ENCODE measurements at places on chromosomes 12 and 14.

DNA sequence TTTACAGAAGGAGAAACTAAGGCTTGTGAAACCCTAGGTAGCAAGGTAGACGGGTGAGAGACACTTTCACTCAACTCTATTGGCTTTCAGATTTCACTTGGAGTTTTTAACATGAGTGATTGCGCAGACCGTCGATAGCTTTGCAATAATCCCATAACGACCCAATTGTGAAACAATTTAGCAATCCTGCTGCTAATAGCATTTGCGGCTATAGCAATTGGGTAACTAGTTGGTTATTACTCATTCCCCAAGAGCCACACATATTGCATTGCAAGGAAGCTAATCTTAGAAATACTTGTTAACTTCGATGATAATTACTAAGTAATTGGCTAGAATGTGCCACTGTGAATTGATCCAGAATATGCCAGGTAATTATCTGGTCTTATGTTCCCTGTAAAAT lies 159.9 kb upstream of the NOS1 start:
- DNase-seq, result no peak

DNA sequence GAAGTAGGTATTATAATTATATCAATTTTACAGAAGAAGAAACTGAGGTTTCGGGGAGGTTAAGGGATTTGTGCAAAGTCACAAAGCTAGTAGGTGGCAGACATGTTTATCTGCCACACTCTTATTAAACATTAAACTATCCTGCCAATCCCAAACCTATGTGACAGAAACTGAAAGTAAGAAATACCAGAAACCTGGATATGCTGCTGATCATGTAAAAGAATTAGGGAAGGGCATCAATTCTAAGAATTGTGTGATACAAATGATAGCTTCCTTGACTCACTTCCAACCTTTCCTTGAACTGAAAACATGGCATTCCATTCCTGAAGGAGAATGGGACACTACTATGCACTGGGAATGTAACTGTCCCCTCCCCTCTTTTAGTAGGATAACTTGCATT lies 16.9 kb downstream of the TAOK3 start:
- DNase-seq, result no peak

GRCh38 chr14:72057701-72058285 lies 125.6 kb downstream of the RGS6 start:
- DNase-seq, result no peak

- no peak for DNase-seq
These were observed 189.2 kb downstream of the LRIG3 start for GRCh38 chr12:58731096-58731495.

DNA sequence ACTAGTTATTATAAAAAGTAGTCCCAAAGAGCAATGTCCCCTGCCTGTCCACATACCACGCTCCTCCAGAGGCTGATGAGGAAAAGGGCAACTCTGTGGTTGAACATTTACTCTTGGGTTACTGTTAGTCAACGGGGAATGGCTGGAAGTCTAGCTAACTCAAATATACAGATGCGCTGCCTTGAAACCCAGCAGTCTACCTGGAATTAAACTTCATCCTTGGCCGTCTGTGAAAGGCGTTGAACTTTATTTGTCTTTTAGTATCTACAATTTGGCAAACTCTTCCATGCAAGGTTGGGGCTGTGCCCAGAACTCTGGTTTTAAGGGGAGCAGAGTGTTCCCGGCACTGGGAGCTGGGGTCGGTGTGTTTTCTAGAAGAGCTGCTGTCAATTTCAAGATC lies 3.9 kb upstream of the MEG3 start:
- no peak for DNase-seq

DNA sequence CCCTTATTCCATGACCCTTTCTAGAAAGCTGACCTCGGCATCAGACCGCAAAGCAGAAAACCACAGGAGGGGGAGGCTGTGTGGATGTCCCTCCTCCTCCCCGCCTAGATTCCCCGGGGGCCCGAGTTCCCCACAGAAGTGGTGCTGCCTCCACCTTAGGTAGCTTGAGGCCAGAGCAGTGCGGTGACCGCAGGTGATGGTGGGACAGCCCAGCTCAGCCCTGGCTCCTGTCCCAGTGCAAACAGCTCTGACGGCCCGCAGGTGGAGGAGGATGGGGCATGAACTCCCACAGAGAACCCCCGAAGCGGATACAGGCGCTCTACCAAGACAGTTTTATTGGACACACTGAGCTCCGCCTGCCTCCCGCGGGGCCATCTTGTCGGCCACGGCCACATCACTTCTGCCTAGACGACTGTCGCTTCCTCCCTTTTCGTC lies 19.5 kb downstream of the ARL6IP4 start:
- no peak for DNase-seq

DNA sequence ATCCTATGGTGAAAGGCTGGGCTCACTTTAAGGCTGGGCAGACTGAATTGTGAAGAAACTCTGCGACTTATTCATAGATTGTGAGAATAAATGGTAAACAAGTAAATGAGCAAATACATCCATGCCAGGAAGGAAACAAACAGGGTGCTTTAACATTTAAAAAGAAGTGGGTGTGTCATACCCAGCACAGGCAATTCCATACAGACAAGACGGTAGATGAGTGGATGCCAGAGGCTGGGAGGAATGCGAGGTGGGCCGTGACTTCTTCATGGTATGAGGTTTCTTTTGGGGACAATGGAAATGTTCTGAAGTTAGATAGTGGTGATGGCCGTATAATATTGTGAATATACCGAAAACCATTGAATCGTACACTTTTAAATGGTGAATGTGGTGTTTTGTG lies 49.8 kb upstream of the CDKN3 start:
- no peak for DNase-seq

DNA sequence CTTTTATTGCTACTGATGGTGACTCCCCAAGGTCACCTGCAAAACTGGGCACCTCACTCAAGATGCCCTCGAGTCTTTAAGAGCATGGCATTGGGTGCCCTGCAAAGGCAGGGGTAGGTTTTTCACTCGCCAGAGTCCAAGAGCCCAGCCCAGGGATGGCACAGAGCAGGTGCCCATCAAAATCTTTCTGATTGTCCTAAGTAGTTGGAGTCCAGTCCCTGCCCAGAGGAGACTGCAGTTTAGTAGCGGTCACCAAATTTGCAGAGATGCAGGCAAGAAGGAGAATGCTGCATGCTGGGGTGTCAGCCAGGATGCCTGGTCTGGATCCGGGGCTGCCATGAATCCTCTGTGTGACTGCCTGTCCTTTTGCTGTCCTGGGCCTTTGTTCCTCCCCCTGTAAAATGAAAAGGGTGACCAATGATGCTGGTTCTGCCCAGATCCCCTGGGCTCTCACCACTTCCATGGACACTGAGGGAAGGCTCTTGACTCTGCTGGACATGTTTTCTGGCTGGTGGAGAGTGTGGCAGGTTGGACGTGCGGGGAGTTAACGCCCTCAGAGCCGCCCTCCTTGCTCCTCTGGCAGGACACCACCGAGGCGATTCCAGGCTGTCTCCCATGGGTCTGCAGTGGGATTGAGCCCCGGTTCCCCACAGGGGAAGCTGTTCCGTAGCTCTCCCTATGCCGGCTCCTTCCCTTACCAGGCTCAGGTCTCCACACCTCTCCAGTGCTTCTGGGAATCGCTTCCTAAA lies 41.3 kb downstream of the DLK1 start:
- DNase-seq, result no peak

DNA sequence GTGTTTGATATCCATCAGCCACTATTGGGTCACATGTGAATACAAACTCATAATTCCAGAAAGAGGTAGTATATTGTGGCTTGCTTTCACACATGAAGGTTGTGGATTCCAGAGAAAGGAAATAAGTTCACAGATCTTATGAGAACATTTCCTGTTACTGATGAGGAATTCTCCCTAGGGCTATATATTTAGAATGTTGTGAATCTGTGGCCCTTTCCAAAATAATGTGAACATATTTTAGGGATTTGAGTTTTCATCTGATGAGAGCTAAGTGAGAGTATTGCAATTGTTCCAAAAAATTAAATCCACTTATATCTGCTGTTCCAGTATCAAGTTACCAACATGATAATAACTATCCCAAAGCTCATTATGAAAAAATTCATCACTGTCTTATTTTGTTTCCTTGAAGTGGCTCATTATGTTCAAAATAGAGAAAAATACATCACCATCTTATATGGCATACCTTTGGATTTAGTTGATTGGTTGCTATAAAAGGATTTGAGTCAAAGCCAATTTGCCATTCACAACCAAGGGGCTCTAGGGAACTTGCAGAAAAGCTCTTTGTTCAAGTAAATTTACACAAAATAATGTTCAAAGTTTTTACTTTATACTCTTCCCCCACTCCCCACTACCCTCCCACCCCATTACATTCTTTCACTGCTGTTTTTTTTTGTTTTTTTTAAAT lies 76.3 kb downstream of the MYRFL start:
- DNase-seq, result no peak

- no peak for DNase-seq
These were observed 629 bp upstream of the TTC7B start for GRCh38 chr14:90816681-90817436.

- peak; percentile 73 for DNase-seq
These were observed 552 bp upstream of the SCN8A start for GRCh38 chr12:51590347-51591015.

DNA sequence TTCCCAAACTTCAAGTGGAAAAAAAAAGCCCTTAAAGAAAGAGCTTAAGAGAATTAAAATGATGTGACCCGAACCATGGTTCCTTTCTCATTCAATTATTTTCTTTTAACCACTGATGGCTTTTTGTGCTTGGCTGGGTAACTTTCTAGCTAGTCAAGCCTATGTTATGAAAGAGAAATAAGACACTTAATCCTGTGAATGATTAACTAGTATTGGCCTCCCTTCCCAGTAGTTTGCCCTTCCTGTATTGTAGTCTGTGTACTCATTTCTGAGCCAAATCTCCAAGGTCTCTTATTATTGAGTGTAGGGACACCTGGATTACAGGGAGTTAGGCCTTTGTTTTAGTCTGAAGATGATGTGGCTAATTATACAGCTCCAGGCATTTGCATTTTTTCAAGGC lies 353.0 kb downstream of the RAD51B start:
- no peak for DNase-seq

DNA sequence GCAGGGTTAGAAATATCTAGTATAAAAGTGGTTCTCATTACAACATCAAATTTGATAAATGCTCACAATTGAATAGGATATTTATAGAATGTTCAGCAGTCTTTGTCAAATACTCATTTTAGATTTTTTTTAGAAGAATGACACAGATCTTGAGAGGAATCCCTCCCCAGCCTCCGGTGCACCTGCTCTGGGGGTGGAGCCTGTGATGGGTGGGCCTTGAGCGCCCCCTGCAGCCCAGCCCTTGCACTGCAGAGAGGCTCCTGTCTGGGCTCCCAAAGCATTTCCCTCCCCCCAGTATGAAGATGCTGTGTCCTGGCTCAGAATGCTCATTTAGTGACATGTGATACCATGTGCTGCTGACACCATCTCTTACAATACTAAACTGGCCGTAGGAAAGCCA lies 792.3 kb downstream of the TMEM121 start:
- no peak for DNase-seq

- peak; percentile 5 for DNase-seq
These were observed 117.2 kb upstream of the BCL2L14 start for GRCh38 chr12:11953523-11953922.

DNA sequence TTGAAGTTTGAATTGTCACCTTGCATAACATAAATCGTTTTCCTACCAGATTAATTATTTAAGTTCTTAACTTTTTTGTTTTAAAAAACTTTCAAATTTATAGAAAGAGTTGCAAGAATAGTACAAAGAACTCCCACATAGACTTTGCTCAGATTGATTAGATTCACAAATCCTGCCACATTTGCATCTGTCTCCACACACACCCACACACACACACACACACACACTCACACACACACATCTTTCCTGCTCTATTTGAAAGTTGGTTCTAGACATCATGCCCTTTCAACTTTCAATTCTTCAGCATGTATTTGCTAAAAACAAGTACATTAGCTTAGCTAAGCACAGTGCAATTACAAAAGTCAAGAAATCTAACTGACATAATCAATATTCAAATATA lies 184.0 kb downstream of the ITPR2 start:
- DNase-seq, result peak; percentile 31

- no peak for DNase-seq
These were observed 27.9 kb downstream of the BCL2L14 start for GRCh38 chr12:12098691-12099015.

DNA sequence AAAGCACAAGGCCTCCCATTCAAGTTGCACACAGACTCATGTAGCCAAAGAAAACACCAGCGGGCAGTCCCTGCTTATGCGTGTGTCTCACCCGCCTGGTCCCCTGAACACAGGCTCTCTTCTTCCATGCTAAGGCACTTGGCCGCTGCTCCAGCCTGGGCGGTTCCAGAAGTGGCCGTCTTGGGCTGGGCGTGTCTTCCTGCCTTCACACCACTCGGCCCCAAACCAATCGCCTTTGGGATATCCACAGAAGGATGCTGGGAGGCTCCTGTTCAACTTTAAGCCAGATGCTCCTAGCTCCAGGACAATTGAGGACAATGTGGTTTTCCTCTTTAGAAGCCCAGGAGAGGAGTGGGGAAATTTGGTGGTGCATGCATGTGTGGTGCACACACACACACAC lies 2.2 kb downstream of the SCARB1 start:
- DNase-seq, result peak; percentile 55

DNA sequence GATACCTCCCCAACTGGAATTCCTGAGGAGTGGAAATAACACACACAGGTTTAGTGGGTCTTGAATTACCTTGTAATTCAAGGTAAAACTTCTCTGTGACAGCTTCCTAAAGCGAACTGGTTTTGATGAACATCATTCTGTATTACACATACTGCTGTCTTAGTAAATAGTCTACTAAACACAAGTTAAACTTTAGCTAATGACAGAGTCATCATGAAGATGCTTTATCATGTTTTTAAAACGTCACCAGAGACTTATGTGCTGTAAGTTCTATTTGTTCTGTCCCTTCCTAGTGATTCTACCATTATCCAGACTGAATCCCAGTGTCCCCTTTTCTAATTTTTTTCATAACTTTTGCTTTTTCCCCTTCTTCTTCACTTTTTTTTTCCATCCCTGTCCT lies 11.6 kb upstream of the GXYLT1 start:
- DNase-seq, result no peak

- DNase-seq, result no peak
These were observed 12.6 kb downstream of the BEGAIN start for GRCh38 chr14:100574642-100575031.

DNA sequence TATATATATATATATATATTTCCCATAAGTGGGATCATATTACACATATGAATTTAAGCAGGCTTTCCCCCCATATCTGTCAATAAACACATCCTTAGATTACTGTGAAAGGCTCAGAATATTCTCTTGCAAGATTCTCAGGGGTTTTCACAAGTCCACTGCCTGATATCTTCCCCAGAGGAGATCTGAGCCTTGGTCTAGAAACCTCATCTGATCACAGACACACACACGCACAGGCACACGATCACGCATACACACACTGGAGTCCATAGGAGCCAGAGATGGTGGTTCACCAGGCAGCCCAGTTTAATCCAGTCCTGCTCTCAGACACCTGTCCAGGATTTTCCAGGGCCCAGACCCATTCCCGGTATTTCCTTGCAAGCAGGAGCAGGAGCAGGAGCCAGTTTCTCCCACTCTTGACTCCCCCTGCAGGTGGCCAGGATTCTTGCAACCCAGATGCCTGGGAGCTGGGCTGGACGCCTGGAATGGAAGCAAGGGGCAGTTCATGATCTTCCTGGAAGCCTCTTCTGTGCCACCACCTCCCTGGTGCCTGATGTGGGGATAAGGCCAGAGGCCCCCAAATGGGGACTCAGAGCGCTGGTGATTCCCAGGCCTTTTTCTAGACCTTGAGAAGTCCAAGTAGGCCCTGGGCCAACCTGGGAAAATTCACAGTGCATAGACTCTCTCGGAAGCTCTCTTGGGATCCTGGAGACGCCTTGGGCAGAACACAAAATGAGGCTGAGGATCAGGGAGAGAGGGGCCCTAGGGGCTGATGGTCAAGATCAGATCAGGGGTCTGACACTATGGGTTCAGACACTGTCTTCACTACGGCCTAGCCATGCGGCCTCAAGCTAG lies 16.5 kb upstream of the KRT78 start:
- peak; percentile 73 for DNase-seq

All from fibroblast of lung (primary cell).